Spinal cord (tissue), 10 donors: ENCODE measurements at places on chromosomes 12 and 14. TPM values are rescaled to one million over a fixed set of nuclear protein-coding genes. Genes with fewer than 3 reads are reported as not detected.

ANG gene
- polyA plus RNA-seq = 2.8 TPM

SENP1 gene
- polyA plus RNA-seq = 13.6 TPM

FGF23 gene
- not detected for polyA plus RNA-seq

ABCC9 gene
- polyA plus RNA-seq = 18.8 TPM

RND1 gene
- 45.8 TPM for polyA plus RNA-seq

SPATA7 gene
- 24.6 TPM for polyA plus RNA-seq

ARF6 gene
- 43.9 TPM for polyA plus RNA-seq

OR6C65 gene
- polyA plus RNA-seq = not detected

CCDC77 gene
- 10.1 TPM for polyA plus RNA-seq

LMO3 gene
- polyA plus RNA-seq = 74.3 TPM

CDH24 gene
- polyA plus RNA-seq = 46.0 TPM

SCARB1 gene
- polyA plus RNA-seq = 85.0 TPM

FBXL14 gene
- 17.1 TPM for polyA plus RNA-seq

MYBPC1 gene
- polyA plus RNA-seq = 4.6 TPM

PRB2 gene
- not detected for polyA plus RNA-seq

RD3L gene
- not detected for polyA plus RNA-seq

RERG gene
- polyA plus RNA-seq = 9.5 TPM

PMCH gene
- 0.48 TPM for polyA plus RNA-seq

KMT2D gene
- polyA plus RNA-seq = 41.6 TPM

CIDEB gene
- polyA plus RNA-seq = 7.8 TPM

P2RX2 gene
- polyA plus RNA-seq = 0.38 TPM

RTN1 gene
- 955 TPM for polyA plus RNA-seq

WDR89 gene
- 14.7 TPM for polyA plus RNA-seq

TAS2R8 gene
- polyA plus RNA-seq = not detected

SSPN gene
- polyA plus RNA-seq = 18.9 TPM

GRIP1 gene
- polyA plus RNA-seq = 25.1 TPM

EFS gene
- polyA plus RNA-seq = 45.6 TPM

RTL1 gene
- 2.2 TPM for polyA plus RNA-seq

PPP4R3A gene
- polyA plus RNA-seq = 72.5 TPM

TOMM20L gene
- polyA plus RNA-seq = 0.90 TPM

CLEC1A gene
- polyA plus RNA-seq = 2.5 TPM

MMP14 gene
- polyA plus RNA-seq = 89.0 TPM

KIAA0586 gene
- 17.8 TPM for polyA plus RNA-seq

OTUB2 gene
- polyA plus RNA-seq = 4.6 TPM

STAB2 gene
- 1.5 TPM for polyA plus RNA-seq

RASSF8 gene
- polyA plus RNA-seq = 25.1 TPM

TC2N gene
- 9.2 TPM for polyA plus RNA-seq

CLEC2D gene
- polyA plus RNA-seq = 17.5 TPM

TBX5 gene
- polyA plus RNA-seq = not detected

ETFBKMT gene
- 5.4 TPM for polyA plus RNA-seq

ISM2 gene
- 4.2 TPM for polyA plus RNA-seq

CTSG gene
- polyA plus RNA-seq = 0.36 TPM

SLC4A8 gene
- 18.0 TPM for polyA plus RNA-seq

FOXG1 gene
- not detected for polyA plus RNA-seq

ACRBP gene
- polyA plus RNA-seq = 1.9 TPM

LPCAT3 gene
- 42.3 TPM for polyA plus RNA-seq

KRT72 gene
- polyA plus RNA-seq = 0.51 TPM
